ENCODE measurements at places on chromosomes 3 and 15.
A peak's percentile ranks its signal among the peaks of the same experiment; 100 is the strongest.

DNA sequence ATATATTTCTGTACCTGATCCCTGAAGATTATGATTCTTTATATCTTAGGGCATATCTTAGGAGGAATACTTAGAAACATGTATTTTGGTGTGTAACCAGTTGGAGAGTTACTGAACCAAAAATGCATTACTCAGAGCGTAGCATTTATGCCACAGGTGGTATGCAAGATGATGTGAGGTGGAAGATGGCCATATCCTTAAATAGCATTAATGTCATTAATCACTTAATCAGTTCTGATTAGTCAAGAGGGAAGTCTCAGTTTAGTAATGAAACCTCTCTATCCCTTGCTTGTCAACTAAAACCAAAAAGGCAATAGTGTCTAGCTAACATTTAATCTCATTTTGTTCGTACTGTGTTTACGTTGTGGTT lies 130.5 kb upstream of the PHLDB2 start:
- no peak for DNase-seq

DNA sequence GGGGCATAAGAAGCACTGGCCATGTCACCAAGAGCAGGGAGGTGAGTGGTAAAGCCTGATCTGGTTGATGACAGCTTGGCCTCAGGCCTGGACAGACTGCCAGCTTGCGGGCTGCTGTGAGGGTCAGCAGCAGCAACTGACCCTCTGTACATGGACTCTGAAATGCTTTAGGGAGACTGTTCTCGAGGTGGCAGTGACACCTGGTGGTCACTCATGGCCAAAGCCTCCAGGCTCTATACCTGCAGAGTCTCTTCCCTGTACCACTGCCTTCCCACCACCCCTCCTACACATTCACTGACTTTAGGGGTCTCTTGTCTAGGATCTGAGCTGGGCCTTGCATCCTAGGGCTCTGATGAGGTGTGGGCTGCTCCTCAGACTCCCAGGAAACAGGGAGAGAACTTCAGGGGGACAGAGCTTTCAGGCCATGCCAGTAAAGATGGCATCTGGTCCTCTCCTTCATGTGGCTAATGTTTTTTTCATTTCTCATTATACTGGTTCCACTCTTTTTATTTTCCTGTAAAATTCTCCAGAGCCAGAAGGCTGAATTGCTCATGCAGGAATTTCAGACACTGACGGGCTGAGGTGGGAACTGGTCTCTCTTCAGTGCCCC lies 17.2 kb upstream of the TIMP4 start:
- DNase-seq = peak; percentile 52

DNA sequence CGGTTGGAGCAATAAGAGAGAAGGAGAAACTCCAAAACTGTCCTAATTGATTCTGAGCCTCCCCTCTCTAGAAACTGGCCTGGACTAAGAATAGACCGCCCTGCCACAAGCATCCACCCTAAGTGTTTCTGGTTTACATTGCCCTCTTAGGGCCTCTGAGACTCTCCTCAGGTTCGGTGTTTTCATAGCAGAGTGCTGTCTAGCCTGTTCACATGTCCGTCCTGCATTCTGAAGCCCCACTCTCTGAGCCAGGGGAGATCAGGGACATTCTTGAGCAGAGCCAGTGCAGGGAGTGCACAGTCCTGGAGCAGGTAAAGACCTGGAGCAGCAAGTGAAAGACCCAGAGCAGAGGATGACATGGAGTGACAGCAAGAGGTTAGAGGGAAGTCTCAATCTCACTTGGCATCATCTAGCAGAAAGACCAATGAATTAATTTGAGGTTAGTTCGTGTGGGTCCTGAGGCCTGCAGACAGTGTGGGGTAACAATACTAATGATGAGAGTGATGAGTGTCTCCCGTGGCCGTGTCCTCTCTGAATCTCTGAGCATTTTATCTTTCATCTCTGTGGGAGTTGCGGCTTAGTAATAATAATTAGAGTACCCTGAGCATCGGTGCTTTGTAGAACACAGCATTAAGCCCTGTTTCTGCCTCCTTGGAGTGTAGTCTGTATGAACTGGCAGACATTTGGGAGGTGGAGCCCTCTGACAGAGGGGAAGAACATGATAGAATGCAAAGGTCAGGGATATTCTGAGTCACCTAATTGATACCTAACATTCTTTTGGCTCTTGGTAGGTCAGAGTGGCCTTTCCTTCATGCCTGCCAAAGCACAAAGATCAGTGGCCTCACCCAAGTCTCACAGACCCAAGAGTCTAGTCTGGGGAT lies 24.6 kb downstream of the MAPKBP1 start:
- no peak for DNase-seq

DNA sequence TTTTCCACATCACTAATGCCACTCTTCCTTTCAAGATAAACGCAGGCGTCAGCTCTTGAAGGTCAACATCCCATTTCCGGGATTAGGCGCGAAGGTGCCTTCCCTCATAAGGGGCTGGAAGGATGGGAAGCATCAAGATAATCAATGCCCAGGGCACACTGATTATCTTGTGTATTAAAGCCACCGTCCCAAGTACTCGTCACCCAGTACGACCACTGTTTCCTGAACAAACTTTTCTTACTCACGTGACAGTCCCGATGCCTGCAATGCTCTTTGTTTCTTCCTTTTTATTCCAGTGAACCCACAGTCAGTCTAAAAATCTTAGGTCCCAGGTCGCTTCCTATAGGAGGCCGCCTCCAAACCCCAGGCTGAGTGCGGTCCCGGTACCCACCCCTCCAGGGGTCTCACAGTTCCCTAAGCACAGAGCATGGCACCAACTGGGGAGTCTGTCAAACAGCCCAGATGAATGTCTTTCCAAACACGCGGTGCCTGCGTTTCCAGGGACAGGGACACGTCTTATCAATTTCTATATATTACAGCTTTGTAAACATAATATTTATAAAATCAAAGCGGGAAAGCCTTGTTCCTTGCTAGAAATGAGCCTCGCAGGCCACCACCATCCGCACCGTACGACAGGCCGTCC lies 589 bp downstream of the ANAPC13 start:
- DNase-seq = peak; percentile 80

- no peak for DNase-seq
Measured at GRCh38 chr3:160134454-160134853, 90.8 kb upstream of the C3orf80 start.

GRCh38 chr3:29381595-29381994 lies 100.7 kb downstream of the RBMS3 start:
- DNase-seq = no peak

- no peak for DNase-seq
Measured at GRCh38 chr3:30282154-30282696, 324.2 kb upstream of the TGFBR2 start.

- DNase-seq = no peak
Measured at GRCh38 chr15:29864501-29864900, 42.2 kb upstream of the TJP1 start.

GRCh38 chr3:120801484-120801883 lies 58.9 kb downstream of the GTF2E1 start:
- no peak for DNase-seq

GRCh38 chr15:33964665-33965040 lies 3.6 kb upstream of the CHRM5 start:
- no peak for DNase-seq

- DNase-seq = no peak
Measured at GRCh38 chr3:23240171-23240785, 37.2 kb downstream of the UBE2E2 start.
